ENCODE measurements at places on chromosomes 4 and X.

- no peak for DNase-seq
Measured at GRCh38 chrX:131067846-131068745, 9.9 kb downstream of the ARHGAP36 start.

DNA sequence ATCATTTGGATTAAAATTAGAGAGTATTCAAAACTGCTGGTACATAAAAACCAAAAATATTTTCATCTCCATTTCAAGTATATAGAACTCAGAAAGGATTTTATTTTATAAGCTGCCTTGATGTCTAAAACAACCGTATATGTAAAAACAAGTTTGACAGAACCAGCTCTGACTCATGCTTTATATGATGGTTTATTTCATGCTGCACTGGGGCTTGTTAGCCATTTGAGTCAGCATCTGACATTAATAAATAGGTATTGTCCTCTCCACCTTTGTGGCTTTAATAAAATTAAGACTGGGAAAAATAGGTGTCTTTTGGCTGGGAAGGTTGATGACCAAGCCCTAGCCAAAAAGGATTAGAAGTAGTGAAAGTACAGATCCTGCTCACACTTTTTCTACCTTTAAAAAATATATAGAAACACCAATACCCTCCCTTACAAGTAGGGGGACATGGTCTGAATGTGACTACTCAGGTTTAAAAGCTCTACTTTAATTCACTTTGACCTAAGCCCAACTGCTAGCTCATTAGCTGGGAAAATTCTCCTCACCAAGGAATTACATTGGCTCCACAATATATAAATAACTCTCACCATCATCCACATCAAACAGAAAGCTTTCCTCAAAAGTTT lies 228.1 kb downstream of the ADAMTS3 start:
- DNase-seq = no peak

DNA sequence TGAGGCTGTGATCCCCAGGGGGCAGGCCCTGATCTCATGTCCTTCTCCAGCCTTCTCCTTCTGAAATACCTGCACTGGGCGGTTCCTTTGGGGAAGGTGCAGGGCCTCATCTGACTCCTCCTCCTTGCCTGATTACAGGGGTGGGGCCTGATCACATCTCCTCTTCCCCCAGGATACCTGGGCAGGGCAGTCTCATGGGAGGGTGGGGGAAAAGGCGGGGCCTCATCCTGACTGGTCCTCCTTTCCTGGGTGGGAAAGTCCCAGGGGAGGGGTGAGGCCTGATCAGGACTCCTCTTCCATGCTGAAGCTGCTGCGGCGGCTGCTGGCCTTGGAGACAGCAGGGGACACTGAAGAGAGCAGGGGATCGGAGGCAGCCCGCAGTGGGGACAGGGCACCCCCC lies 13.3 kb downstream of the TFE3 start:
- no peak for DNase-seq

- DNase-seq = no peak
Measured at GRCh38 chr4:179804440-179804839, 2362.2 kb upstream of the AGA start.

- DNase-seq = no peak
Measured at GRCh38 chr4:48227662-48228061, 42.0 kb downstream of the TEC start.

DNA sequence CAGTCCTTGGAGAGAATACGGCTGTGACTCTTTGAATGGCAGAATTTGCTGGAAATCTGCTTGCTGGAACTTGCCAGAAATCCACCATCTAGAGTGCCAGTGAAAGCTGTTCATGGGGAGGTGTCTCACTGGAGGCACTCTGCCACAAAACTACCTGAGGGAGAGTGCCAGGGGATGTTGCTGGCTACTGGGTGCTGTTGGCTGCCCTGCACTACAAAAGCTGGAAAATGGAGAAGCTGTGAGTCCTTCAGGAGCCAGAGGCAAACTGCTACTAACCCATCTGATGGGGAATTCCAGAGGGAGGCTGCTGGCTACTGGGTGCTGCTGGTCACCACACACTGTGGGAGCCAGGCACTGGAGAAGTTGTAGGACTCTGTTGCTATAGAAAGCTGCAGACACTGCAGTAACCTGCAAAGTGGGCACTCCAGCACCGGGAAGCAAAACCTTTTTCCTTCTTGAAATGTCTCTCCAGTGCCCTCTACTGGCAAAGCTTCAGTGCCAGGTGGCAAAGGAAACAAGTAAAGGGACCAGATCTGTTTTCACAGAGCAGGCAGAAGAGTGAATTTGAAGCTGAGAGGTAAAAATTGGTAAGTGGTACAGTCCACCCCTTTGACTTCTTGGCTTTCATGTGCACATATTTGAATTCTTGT lies 47.8 kb upstream of the HSD17B10 start:
- peak; percentile 4 for DNase-seq

GRCh38 chr4:48620831-48621230 lies 130.8 kb downstream of the ZAR1 start:
- no peak for DNase-seq

DNA sequence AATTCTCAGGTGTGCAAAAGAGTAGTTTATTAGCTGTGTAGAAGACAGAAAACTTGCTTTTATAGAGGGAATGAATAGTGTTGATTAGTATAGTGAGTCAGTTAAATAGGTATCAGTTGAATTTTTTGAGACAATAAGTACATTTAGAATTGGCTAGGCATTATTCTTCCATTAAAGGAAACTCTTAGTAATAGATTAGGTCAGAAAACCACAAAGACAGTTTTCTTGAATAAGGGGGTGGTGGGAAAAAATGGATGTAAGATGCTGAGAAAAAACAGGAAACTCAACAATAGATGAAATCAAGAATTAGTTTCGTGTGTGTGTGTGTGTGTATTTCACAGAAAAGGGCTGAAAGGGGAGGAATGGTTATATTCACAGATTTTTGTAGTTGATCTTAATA lies 16.8 kb downstream of the CD38 start:
- no peak for DNase-seq

- DNase-seq = no peak
Measured at GRCh38 chr4:119518915-119519410, 109.6 kb downstream of the PDE5A start.

DNA sequence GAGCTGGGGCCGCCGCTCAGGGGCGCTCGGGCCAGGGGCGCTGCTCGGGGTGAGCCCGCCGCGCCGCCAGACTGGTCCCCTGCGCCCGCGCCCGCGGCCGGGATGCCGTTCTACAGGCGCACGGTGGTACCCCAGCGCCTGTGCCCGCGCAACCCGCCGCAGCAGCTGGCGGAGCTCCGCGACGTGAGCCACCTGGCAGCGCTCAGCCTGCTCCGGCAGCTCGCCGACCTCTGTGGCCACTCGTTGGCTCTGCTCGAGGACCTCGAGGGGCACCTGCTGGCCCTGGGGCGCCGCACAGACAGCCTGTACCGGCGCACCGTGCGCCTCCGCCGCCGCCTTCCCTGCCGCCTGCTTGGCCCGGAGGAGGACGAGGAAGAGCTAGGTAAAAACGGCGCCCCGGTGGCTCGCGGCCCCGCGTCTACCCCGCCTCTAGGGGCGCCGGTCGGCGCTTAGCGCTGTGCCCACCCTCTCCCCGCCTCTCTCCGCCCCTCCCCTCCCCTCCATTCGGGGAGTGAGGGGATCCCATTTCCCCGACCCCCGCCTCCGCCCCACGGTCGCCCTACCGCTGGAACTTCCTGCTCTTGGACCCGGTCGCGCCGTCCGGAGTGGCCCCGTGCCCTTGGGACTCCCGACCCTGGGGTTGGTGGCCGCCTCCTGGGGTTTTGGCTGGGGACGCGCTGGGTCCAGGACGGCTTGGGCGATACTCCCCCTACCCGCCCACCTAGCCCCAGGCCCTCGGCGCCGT lies 513 bp downstream of the NHSL2 start:
- no peak for DNase-seq

DNA sequence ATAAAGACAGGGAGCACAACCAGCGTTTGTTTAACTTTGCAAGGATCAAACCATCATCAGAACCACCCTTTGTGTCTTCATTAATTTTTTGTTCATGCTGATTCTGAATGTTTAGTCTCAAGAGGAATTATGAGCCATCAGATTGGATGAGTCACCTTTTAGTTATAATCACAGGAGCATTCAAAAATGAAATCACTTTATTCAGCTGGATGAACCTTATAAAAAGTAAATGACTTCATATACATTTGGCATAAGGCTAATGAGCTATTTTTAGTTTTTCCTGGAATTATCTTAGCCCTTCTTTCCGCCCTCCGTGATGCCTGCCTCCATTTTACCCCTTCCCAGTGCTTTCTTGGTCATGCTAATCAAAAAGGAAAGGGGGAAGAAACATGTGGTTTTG lies 103.6 kb downstream of the SORBS2 start:
- no peak for DNase-seq

DNA sequence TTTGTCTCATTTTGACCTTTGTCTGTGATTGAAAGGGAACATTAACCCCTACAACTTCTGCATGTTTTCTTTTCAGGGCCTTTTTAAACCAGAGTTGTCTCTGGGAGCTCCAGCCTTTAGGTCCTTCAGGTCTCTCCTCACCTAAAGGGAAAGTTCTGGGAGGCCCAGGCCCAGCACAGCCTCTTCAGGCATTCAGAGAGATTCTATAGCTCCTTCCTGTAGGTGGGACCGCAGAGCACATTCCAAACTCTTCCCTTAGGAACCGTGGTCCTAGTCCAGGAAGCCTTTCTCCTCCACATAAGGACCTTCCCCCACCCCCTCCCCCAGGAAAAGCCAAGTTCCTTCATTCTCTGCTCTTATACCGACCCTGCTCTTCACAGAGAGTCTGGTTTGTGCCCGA lies 14.9 kb downstream of the NKX6-1 start:
- DNase-seq = no peak

- DNase-seq = no peak
Measured at GRCh38 chr4:76036855-76037254, 985 bp upstream of the CXCL11 start.

GRCh38 chrX:1468250-1468772 lies 15.6 kb upstream of the ASMTL start:
- DNase-seq = no peak

- no peak for DNase-seq
Measured at GRCh38 chr4:82219346-82219745, 154.4 kb downstream of the HNRNPD start.

DNA sequence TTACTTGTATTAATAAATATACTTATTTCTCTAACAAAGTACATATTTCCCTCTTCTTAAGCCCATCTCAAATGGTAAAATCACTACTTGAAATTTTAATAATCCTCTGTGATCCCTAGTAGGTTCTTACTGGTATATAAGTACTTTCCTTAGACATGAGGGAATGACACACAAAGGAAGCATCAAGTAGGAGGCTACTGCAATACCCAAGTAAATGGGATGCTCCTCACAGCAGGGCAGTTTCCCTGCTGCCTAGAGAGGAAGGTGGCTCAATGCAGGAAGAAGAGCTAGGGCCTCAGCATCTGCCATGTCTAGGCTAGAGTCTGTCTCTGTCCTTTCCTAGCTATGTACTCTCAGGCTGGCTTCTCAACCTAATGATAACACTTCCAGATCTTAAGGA lies 122.1 kb upstream of the DIPK2B start:
- DNase-seq = no peak

- no peak for DNase-seq
Measured at GRCh38 chr4:142614621-142615323, 231.3 kb downstream of the INPP4B start.

DNA sequence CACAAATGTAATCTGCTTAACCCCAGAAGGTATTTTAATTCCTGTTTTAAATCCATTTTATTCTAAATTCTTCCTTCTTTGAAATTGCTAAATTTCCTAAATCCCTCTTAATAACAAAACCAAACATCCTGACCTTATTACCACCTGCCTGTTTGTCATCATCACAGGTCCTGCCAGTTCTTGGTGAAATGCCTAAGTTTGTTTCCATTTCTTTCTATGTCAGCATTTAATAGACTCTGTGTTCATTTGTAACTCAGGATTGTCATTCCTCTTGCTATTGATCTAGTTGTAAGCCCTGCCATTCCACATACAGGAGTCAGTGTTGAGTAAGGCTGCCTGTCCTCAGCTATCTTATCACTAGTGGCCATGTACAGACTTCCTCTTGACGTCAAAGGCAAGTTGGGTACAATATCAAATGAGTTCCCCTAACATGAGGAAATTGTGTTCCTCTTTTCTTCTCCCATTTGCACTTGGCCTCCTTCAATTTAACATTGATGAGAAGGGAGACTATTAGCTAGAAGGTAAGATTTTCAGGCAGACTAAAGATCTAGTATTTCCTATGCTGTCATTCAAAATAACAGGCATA lies 440.1 kb downstream of the AFF2 start:
- no peak for DNase-seq

DNA sequence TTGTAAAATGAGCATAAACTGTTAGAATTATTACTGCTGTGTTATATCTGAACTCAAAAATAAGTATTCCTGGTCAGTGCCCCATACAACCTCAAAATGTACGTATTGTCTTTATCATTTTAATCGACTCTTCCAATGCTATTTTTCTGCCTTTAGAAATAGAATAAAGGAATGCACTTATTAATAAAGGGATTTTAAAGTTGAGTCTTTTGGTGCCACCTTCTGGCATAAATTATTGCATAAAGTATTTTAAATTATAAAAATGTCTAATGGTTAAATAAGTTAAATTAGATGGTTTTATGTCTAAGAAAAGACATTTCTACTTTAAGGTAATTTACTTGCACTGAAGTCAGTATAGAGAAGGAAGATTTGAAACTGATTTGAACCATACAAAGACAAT lies 424.0 kb upstream of the NDST4 start:
- DNase-seq = no peak

- no peak for DNase-seq
Measured at GRCh38 chr4:44869222-44869882, 143.0 kb upstream of the GNPDA2 start.

GRCh38 chrX:153600032-153600373 lies 1.1 kb upstream of the CCNQ start:
- DNase-seq = no peak

DNA sequence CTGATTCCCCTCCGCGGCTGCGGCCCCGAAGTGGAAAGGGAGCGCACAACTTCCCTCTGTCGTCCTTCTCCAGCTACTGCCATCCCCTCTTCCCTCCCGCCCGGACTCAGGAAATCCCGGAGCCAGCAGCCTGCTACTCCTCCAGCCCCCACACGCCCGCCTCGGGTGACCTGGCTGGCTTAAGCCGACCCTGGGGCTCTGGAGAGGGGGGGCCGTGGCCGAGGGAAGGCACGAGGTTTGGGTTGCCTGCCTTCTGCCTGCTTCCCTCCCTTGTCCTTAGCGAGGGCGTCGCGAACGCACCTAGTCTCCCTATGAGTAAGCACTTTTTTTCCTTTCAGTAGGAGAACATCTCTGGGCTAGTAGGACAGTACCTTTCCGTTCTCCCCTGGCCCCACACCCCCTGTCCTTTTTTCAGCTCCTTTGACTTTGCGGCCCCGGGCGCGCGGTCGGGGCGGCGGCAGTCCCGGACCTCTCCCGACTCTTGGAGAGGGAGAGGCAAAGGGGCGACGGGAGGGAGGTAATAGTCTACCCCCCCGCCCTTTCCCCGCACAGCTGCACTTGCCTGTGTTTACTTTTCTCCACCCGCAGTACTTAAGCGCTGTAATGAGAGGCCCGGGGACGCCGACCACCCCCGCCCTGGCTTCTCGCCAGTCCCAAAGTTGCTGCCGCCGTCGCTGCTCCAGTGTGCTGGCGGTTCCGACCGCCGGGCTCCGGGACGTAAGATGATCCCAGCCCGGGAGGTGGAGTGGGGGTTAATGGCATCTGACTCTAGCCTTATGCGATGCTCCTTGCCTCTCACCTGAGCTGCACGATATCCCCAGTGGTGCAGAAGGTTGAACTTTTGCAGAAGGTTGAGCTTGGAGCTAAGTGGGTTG lies 868 bp downstream of the PLS3 start:
- DNase-seq = no peak

Measured in epithelial cell of proximal tubule (primary cell).